ENCODE measurements at places on chromosomes 6 and 20. TPM values are rescaled to one million over a fixed set of nuclear protein-coding genes. Genes with fewer than 3 reads are reported as not detected.

NKAPL gene
- 0.21 TPM for total RNA-seq

HDGFL1 gene
- total RNA-seq, result not detected

TCF21 gene
- total RNA-seq, result not detected

SUPT3H gene
- total RNA-seq, result 7.1 TPM

SLC22A1 gene
- 0.21 TPM for total RNA-seq

BEND6 gene
- 1.0 TPM for total RNA-seq

FGD2 gene
- 41.7 TPM for total RNA-seq

SAMD5 gene
- not detected for total RNA-seq

BFSP1 gene
- total RNA-seq, result 0.84 TPM
